ENCODE measurements at places on chromosomes 7 and 10.
A peak's percentile ranks its signal among the peaks of the same experiment; 100 is the strongest.

DNA sequence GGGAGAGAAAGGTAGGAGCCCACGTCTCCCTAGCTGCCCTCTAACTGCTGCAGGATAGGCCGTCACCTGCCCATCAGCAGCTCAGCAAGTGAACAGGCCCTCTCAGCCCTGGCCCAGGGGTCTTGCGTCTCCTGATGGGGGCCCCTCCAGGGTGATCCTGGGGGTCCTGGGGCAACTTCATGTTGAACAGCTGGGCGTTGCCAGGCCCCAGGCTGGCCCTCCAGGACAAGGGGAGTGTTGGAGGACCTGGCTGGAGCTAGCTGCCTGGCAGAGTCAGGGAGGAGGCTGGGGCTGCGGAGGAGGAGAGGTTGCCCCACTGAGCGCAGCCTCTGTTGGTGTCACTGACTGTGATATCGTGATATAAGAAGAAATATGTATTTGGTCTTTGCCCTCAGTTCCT lies 34.7 kb downstream of the SPOCK2 start:
- no peak for DNase-seq

- peak; percentile 88 for DNase-seq
Observed at GRCh38 chr10:102267748-102268147, 22.4 kb downstream of the GBF1 start.

GRCh38 chr7:1080252-1080920 lies 7.5 kb upstream of the GPER1 start:
- no peak for DNase-seq

GRCh38 chr10:101066896-101067355 lies 5.1 kb downstream of the KAZALD1 start:
- peak; percentile 60 for DNase-seq

- DNase-seq, result no peak
Observed at GRCh38 chr10:71805776-71806703, 32.7 kb upstream of the VSIR start.

- DNase-seq, result no peak
Observed at GRCh38 chr7:151198945-151199848, 11.1 kb downstream of the H2BK1 start.

GRCh38 chr10:108582888-108583287 lies 1340.4 kb downstream of the XPNPEP1 start:
- no peak for DNase-seq

DNA sequence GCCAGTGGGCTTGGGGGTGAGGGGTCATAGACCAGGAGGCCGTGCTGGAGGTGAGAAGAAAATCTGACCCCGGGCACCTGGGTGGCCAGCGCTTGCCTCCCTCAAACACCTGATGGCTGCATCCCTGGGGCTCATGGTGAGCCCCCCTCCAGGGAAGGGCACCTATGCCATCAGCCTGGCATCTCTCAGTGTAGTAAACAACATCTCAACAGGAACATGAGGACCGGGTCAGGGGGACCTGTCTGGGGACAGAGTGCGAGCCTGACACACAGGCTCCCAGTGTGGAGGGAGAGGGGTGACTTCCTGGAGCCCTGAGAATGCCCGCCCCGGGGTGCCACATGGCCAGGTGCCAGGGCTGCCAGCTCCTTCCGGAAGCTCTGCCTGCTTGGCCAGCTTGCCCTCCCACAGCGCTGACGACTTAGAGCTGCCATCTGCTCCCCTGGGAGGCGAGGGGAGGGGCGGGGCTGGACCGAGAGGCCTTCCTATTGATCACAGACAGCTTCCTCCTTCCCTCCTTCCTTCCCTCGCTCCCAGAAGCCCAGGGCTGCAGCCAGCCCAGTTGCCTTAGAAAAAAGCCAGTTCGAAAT lies 12.3 kb downstream of the STX1A start:
- DNase-seq, result no peak

DNA sequence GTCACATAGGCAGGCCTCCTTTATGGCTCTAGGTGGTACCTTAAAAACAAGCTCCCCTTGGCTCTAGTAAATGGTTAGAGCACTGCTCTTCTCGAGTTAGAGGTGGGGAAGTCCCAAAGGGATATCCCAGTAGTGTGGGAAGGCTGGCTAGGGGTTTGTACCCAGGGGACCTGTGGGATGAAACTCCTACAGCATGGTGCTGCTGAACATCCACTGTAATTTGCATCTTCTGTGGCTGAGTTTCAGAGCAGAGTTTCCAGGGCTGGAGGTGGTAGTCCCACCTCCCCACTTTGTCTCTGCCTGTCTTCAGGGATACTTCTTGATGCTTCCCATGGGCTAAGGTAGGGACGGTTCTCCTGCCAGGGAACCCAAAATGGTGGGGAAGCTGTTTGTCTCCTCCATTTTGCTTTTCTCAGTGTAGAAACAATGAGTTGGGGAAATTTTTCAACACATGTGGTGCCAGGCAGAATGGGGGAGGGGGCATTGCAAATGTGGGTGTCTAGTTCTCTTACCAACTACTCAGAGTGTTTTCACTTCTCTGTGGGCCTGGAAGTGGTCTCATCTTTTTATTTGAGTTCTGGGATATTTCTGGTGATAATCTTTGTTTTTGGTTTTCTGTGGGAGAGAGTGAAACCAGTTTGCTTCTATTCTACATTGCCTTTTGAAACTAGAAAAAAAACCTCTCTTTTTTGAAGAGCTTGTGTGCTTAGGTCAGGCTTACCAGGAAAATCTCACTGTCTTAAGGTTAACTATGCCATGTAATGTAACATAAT lies 36.3 kb downstream of the SCART1 start:
- no peak for DNase-seq

- DNase-seq, result peak; percentile 92
Observed at GRCh38 chr7:47601119-47601880, 19.4 kb upstream of the TNS3 start.

DNA sequence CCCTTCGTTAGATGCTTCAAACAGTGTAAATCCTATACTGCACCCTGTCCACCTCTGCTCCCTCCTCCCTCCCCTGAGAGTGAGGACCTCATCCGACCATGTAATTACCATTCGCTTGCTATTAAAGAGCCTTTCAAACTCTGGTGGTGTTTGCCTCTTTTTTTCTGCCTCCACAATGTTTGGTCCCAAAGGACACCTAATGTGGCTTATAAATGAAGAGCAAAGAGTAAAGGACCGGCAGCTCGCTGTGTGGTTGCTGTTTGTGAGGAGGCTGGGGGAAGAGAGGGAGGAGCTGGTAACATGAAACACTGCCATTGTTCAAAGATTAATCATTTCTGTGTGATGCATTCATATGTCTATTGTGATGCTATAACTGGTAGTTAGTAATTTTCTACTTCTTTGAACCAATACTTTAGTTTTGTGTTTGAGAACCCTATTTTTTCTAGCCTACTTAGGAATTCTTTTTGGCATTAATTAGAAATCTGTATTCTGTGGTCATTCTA lies 27.9 kb downstream of the MTURN start:
- peak; percentile 81 for DNase-seq
